ENCODE measurements at places on chromosomes 1 and 21. TPM values are rescaled to one million over a fixed set of nuclear protein-coding genes. Genes with fewer than 3 reads are reported as not detected.

ADGRL2 gene
- total RNA-seq = not detected

AIM2 gene
- 1.8 TPM for total RNA-seq

GRCh38 chr1:6882414-6882813 is 97.2 kb downstream of the CAMTA1 start:
- H3K27me3 ChIP-seq = no peaks in the 10 kb centered on the region
- no peak for DNase-seq
- no peaks in the 10 kb centered on the region for H3K36me3 ChIP-seq
- H3K4me1 ChIP-seq = peaks cover 6% of the 10 kb centered on the region
- H3K27ac ChIP-seq = no peak overlapping the region
- no peak overlapping the region for H3K4me3 ChIP-seq

GRCh38 chr21:46269466-46269865 is 15.9 kb downstream of the MCM3AP start:
- H3K36me3 ChIP-seq = peaks cover 18% of the 10 kb centered on the region
- H3K4me1 ChIP-seq = no peaks in the 10 kb centered on the region
- no peak overlapping the region for H3K4me3 ChIP-seq
- H3K27me3 ChIP-seq = no peaks in the 10 kb centered on the region
- H3K27ac ChIP-seq = no peak overlapping the region

- H3K27ac ChIP-seq = no peak overlapping the region
- peaks cover 17% of the 10 kb centered on the region for H3K36me3 ChIP-seq
- H3K4me1 ChIP-seq = peaks cover 33% of the 10 kb centered on the region
Measured at GRCh38 chr1:111471012-111471411, 2.8 kb upstream of the C1orf162 start.

DNA sequence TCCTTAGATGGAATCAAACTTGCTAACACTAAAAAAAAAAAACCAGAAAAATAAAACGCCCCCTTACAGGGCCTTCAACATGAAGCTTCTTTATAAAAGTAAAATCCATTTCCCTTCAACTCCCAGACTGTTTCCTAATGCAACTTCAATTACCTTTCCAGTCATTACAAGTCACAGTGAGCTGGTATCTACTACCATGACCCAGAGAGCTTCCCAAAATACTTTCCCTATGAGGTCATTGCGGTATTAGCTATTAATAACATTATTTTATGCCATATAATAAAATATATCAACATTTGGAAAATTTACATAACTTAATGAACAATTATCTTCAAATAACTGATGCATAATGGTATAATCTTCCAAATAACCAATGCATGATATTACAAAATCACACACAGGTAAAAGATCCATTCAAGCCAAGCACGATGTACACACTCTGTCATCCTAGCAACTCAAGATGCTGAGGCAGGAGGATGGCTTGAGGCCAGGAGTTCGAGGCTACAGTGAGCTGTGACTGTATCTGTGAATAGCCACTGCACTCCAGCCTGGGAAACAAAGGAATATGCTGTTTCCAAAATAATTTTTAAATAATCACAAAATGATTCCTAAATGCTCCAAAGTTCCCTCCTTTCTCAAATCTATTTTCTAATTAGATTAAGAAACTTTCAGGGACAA is 24.1 kb downstream of the EIF4G3 start:
- H3K27ac ChIP-seq = no peak overlapping the region
- no peak overlapping the region for H3K4me3 ChIP-seq
- peaks cover 6% of the 10 kb centered on the region for H3K4me1 ChIP-seq
- H3K36me3 ChIP-seq = peaks cover 14% of the 10 kb centered on the region
- no peak for DNase-seq

VAV3 gene
- 4.6 TPM for total RNA-seq
